Mammary microvascular endothelial cell (primary cell): ENCODE measurements at places on chromosomes 6 and 20. TPM values are rescaled to one million over a fixed set of nuclear protein-coding genes. Genes with fewer than 3 reads are reported as not detected.

STX11 gene
- 20.9 and 26.5 TPM in 2 replicates for total RNA-seq

FANCE gene
- total RNA-seq, result 7.9 and 8.7 TPM in 2 replicates

BNIP5 gene
- not detected in 2 replicates for total RNA-seq

ULBP3 gene
- 9.7 and 12.5 TPM in 2 replicates for total RNA-seq

KCNK16 gene
- not detected in 2 replicates for total RNA-seq

OR11A1 gene
- total RNA-seq, result not detected in 2 replicates

ENPP1 gene
- 0.64 and 1.9 TPM in 2 replicates for total RNA-seq

KCNQ5 gene
- not detected in 2 replicates for total RNA-seq

IMPG1 gene
- total RNA-seq, result not detected in 2 replicates

OLIG3 gene
- total RNA-seq, result not detected in 2 replicates

ABT1 gene
- total RNA-seq, result 19.4 and 22.6 TPM in 2 replicates

GCM1 gene
- total RNA-seq, result under 0.01 TPM in 1 of 2 replicates, not detected in the other

ABHD12 gene
- total RNA-seq, result 37.2 and 42.6 TPM in 2 replicates

FILIP1 gene
- 9.1 and 10.4 TPM in 2 replicates for total RNA-seq

ANKEF1 gene
- 1.8 and 1.9 TPM in 2 replicates for total RNA-seq

PTK6 gene
- 0.05 TPM in 1 of 2 replicates, not detected in the other for total RNA-seq
